ENCODE measurements at places on chromosomes 5 and 9.

- no peak for DNase-seq
Observed at GRCh38 chr5:133945568-133945967, 22.9 kb downstream of the C5orf15 start.

DNA sequence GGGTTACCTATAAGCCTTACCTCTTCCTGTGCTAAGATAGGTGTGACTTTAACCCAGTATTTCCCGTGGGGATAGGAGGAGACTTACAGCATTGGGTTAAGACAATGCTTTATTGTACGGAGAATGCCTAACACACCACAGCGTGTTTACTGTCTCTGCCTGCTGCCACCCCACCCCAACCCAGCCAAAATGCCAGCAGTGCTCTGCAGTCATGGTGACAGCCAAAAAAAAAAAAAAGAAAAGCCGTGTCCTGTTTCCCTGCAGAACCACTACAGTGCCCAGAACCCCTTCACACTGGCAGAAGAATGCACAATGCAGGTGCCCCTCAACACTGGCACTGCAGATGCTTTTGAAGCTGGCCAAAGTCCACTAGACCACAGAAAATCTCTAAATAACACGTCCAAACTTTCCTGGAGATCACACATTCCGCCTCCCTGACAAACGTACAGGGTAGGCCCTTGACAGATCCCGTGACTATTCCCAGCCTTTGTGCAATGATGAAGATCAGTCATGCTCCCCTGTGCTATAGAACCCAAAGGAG is 102.2 kb downstream of the SERINC5 start:
- no peak for DNase-seq

- DNase-seq = peak; percentile 83
Observed at GRCh38 chr9:34380511-34381315, 4.0 kb upstream of the MYORG start.

GRCh38 chr5:7436521-7436920 is 40.6 kb downstream of the ADCY2 start:
- DNase-seq = no peak

DNA sequence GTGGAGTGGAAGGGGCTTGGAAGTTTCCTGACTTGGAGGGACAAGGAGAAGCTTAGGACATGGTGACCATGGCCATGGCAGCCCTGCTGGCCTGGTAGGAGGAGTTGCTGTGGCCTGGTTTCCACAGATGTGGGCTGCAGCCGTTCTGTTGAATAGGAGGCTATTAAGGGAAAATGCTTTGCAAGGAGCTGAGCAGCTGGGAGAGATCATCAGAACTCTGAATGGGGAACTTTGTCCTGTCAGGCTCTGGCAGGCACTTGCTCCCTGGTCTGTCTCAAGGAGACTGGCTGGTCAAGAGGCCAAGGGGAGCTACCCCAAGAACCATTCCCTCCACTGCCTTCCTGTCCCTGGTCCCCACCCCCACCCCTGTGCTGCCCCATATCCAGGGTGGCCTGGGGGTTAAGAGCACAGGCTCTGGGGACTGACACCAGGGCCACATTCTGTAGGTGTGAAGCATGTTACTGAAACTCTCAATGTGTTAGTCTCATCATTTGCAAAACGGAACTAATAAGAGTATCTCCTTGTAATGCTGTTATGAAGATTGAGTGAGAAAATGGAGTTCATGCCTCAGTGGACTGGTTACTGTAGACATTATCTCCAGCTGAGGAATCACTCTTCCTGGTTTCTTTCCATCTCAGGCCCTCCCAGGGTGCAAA is 84.0 kb upstream of the ARAP3 start:
- DNase-seq = no peak

GRCh38 chr9:78835928-78836450 is 539.1 kb downstream of the PSAT1 start:
- DNase-seq = no peak

DNA sequence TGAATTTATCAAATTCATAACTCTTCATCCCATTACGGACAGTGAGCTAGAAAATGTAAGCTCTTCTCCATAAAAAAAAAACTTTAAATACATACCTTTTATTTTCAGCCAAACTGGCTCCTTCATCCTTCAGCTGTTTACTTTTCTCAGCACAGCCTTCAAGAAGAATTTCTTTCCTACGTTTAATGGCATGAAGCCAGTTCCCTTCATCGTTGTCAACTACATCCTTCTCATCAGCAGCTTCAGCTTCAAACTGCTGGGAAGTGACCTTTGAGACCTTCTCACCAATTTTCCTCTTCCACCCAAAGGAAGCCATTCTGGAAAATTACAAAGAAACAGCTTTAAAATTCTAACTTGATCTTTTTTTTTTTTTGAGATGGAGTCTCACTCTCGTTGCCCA is 9.1 kb downstream of the TTC33 start:
- no peak for DNase-seq

GRCh38 chr5:164893071-164893470 is 1387.7 kb downstream of the MAT2B start:
- DNase-seq = no peak

DNA sequence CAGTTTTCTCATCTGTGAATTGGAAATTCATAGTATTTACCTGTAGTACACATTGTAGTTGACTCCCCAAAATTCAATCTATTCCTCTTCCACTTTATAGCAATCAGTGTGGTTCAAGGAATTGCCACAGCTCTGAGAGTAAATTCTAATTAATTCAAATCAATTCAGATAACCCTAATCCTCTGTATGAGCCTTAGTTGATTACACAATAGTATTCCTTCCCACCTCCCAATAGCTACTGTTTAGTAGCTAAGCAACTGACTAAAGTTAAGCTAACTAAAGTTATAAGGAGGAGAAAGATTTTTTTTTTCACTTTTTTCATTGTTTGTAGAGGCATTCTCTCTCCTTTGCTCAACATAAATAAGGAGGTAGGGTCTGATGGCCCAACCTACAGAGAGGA is 77.5 kb downstream of the ARRDC3 start:
- no peak for DNase-seq

- no peak for DNase-seq
Observed at GRCh38 chr5:129245489-129245888, 150.9 kb downstream of the ISOC1 start.

DNA sequence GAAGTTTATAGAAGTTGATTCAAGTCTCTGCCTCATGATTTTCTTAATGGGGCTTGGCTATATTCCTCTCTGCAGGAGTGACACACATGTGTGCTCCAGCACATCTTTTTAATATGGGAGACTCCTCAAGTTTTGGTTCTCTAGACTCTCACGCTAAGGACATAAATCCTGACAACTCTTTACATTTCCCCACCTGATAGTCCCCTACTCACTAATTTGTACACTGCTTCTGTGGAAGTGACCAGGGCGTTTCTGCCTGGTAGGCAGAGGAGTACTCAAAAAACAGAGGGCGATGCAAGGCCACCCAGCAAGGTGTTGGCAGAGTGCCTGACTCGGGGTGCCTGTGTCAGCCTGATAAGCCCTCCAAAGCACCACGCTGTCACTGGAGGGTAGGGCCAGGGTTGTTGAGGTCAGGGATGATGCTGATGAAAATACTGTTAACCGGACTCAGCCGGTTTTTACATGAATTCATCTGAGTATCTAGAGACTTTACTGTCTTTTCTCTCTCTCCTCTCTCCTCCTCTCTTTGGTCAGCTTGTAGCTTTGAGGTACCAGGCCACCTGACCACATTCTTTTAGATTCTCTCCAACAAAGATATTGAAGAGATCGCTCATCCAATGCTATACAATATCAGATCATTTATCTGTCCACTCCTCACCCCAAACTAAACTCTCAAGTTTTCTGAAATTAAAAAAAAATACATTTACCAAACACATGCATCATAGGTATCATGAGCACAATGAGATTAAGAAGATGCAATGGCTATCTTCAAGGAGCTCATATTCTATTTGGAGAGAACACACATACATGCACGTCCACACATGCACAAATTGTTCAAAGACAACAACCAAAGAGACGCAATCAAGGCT is 205.2 kb downstream of the PIK3R1 start:
- no peak for DNase-seq

- DNase-seq = no peak
Observed at GRCh38 chr5:98514215-98514614, 259.2 kb upstream of the RGMB start.

GRCh38 chr9:113381909-113382411 is 5.2 kb upstream of the HDHD3 start:
- DNase-seq = no peak

DNA sequence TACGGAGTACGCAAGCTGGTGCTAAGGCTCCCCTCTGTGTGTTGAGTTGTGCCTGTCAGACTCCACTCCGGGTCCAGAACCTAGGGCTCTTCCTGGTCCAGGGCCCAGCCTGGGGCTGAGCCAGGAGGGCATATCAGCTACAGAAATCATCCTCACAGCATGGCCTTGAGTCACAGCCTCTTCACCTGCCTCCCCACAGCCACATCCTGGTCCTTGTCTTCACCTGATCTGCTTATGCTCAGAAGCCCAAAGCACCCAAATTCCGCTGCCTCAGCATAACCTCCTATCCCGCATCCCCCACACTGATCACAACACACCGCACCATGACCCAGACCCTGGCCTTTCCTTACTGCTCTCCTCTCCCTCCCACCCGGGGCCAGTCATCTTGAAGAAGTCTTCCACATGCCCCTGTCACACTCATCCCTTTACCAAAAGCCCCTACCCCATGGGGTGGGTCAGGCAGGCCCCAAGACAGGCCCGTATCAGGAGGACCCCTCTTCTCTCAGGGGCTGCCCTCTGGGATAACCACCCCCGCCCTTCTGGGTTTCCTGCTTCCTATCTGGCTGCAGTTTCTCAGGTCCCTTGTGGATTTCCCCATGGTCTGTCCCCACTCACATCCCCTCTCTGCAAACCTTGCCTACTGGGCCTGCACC is 1.3 kb upstream of the IL3 start:
- DNase-seq = no peak

DNA sequence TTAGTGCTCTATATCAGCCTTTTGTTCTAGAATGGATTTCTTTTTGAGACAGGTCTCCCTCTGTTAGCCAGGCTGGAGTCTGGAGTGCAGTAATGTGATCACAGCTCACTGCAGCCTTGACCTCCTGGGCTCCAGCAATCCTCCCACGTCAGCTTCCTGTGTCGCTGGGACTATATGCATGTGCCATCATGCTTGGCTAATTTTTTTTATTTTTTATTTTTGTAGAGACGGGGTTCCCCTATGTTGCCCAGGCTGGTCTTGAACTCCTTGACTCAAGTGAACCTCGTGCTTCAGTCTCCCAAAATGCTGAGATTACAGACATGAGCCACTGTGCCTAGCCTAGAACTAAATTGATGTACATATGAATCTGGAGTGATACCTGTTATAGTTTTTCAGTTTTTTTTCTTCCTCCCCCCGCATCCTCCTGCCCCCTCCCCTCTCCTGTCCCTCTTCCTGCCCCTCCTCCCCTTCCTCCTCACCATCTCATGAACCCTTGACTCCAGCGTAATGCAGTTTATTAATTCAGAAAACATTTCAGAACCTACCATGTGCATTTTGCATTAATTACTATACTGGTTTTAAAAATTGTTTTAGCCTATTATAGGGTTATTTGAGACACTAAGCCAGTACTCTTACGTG is 37.4 kb upstream of the TNFAIP8 start:
- DNase-seq = no peak

DNA sequence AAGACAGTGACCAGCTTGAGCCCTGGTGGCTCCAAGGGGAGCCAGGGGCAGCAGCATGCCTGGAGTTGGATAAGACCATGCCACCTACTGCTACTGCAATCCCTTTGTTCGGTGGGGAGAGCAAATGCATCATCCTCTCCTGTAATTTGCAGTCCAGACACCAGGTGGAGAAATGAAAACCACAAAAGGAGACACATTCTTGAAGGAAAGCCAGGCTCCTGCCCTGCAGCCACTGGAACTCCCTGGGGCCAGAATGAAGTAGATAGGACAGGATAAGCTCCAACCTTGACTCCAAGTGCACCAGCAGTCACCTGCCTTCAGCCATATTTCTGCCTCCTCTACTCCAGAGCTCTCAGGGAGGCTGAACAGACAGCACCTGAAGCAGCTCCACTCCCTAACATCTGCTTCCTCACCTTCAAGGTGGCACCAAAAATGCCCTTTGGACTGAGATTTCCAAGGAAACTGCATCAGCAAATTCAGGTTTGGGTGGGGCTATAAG is 65.1 kb upstream of the IQGAP2 start:
- peak; percentile 24 for DNase-seq

DNA sequence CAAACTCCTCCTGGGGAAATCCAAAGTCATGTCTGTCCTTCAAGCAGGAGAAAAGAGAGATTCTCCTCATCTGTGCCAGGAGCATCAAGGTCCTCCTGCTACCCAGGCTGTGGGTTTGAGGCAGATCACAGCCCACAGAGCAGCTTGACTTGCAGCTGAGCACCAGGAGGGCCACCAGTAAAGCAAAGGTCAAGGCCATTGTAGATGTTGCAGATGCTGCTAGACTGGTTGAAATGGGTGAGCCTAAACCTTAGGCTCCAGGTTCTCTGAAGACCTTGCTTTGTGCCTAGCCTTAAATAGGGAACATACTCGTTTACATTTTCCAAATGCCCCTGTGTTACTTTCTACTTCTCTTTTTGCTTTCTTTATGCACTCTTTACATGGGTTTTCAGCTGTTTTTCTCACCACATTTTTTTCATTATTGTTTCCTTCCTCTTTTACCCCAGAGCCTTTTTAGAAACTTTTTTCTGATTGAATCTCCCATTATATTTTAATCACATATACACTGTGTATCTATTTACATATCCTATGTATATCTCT is at the start of gene IFNA2:
TSS of gene IFNA2 (minus strand) at position 268 of the 540 bp plus-strand sequence. CDS start at position 199, 69 bp downstream.
- DNase-seq = peak; percentile 13

- no peak for DNase-seq
Observed at GRCh38 chr5:162801235-162801634, 636.2 kb upstream of the CCNG1 start.

DNA sequence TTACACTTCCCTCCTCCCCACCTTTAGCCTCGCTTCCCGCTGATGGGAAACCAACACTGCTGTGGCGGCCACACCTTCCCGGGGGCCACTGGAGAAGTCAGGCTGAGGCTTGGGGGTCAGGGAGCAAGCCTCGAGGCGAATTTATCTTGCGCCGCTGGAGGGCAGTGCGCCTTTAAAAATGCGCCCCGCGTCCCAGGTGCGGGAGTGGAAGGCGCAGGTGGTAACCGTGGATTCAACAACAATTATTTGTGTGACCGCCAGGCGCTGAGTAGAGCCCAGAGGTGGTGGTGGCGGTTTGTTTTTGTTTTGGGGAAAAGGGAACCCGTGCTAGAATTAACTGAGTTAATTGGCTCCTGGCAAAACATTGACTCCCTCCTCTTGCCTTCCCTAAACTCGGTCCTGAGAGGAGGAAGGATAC is 1.1 kb downstream of the CFAP77 start:
- peak; percentile 74 for DNase-seq

GRCh38 chr9:97632248-97632984 is 752 bp downstream of the TSTD2 start:
- DNase-seq = no peak

- no peak for DNase-seq
Observed at GRCh38 chr5:159965031-159965837, 43.7 kb upstream of the TTC1 start.

GRCh38 chr5:179610109-179610902 is 13.2 kb downstream of the HNRNPH1 start:
- no peak for DNase-seq

DNA sequence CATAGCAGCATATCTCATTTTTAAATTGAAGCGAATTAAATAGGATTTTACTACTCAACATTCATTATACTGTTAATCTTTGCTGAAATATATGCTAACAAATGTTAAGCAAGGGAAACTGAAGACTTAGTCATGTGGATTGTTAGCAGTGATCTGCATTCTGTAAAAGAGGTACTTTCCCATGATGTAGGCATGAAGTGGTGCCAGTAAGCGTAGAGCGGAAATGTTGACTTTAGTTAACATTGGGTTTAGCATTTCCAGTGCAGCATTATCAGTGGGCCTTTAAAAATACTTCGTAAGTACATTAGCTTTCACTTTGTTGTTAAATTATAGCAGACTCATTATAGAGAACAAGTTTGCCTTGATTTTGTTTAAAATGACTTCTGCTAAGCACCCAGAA is 130.3 kb downstream of the CDC42SE2 start:
- DNase-seq = peak; percentile 46

- DNase-seq = no peak
Observed at GRCh38 chr9:13728917-13729811, 449.7 kb upstream of the MPDZ start.
